Stimulated activated CD8-positive, alpha-beta memory T cell treated with anti-CD3 and anti-CD28 coated beads, Interleukin-15, amount 100 ng/mL, for 48 hours (primary cell): ENCODE measurements at places on chromosomes 16 and 17.

GRCh38 chr16:35186045-35186759, 1726.8 kb downstream of the TP53TG3F start:
- no peak for DNase-seq

GRCh38 chr17:67479148-67479547, 102.1 kb downstream of the PITPNC1 start:
- no peak for DNase-seq

DNA sequence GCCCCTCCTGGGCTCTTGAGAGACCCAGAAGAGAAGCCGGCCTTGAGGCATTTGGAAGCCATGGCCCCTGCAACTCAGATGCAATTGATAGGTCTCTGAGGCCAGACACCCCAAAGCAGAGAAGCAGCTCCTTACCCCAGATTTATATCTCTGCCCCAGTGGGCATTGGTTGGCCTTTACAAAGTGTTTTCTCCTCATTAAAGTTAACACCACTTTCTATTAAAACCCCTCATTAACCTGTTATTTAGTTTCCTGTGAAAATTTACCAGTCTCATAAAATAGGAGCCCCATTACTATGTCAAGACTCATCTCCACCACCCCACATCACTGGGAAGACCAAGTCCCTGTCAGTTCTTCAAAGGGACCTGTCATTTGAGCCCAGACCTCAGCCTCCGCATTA, at the start of gene KRT35:
TSS of gene KRT35 (minus strand) at position 116 of the 400 bp plus-strand sequence. CDS start at position 62, 54 bp downstream.
- no peak for DNase-seq

GRCh38 chr16:9917691-9918090, 264.5 kb downstream of the GRIN2A start:
- DNase-seq = no peak

DNA sequence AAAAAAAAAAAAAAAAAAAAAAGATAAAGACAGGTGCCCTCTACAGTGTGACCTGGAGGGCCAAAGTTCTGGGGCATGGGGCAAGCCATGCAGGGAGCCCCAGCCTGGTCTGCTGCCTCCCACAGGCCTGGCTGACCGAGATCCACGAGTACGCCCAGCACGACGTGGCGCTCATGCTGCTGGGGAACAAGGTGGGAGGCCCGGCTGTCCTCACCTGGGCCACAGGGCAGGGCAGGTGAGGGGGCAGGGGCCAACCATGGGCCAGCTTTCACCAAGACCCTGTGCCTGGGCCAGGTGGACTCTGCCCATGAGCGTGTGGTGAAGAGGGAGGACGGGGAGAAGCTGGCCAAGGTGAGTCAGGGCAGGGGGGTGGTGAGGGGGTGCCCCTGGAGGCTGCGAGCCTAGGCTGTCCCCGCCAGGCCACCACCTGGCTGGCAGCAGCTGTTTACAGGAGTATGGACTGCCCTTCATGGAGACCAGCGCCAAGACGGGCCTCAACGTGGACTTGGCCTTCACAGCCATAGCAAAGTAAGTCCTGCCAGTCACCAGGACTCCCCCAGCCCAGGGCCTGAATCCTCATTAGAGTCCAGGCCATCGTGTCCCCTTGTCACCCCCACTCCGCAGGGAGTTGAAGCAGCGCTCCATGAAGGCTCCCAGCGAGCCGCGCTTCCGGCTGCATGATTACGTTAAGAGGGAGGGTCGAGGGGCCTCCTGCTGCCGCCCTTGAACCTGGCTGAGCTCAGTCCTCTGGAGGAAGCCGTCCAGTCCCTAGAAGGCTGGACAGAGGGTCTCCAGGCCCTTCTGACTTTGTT, 2.7 kb upstream of the TRAF7 start:
- DNase-seq = no peak

DNA sequence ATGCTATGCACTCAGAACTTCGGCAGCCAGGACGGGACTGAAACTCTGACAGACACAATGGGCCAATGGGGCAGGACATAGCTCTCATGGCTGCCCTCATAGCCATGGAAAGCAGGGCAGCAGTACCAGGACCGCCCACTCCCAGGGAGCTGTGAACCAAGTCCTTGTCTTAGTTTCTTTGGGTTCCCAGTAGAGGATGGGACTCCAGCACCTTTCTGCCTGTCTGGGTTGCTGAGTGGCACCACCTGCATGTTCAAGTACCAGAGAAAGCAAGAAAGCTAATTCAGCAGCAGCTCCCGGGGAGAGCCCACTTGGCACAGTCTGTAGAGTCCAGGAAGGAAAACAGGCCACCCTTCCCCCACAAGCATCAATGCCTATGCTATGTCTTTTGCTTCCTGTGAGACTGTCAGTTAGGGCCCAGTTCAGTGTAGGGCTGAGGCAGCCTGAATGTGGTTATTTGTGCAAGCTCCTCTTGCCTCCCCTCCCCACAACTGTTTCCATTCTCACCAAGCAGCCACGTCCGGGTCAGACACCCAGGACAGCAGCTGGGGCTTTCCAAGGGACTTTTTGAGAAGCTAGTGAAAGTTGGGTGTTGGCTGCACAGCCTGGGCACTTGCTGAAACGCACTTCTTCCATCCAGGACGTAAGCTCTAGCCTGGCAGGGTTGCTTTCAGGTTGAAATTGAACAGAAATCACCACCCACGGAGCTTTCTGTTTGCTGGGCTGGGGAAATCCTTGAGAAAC, 7.8 kb downstream of the SUPT4H1 start:
- DNase-seq = peak; percentile 86

DNA sequence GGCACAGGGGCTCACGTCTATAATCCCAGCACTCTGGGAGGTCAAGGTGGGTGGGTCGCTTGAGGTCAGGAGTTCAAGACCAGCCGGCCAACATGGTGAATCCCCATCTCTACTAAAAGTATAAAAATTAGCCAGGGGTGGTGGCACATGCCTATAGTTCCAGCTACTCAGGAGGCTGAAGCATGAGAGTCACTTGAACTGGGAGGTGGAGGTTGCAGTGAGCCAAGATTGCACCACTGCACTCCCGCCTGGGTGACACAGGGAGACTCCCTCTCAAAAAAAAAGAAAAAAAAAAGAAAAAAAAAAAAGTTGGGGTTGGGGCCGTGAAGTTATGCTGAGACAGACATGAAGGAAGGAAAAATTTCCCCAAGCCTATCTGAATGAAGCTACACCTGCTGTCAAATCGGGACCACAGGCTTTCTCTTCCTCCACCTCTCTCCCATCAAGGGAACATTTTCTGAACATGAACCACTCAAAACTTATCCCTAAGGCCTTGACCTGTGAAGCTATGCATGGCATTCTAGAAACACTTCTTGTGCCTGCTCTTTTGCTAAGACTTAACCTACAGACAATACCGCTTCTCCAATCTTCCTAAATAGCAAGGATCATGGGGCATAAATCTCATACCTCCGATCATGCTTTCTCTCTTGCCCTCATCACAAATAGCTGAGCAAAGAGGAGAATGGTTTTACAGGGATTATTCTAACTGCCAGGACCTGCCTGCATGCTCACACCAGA, 88.6 kb downstream of the CYTH1 start:
- no peak for DNase-seq

- DNase-seq = no peak
Observed at GRCh38 chr17:36827081-36827480, 110.2 kb upstream of the LHX1 start.

GRCh38 chr16:70803319-70803718, 2.4 kb upstream of the VAC14 start:
- DNase-seq = no peak

DNA sequence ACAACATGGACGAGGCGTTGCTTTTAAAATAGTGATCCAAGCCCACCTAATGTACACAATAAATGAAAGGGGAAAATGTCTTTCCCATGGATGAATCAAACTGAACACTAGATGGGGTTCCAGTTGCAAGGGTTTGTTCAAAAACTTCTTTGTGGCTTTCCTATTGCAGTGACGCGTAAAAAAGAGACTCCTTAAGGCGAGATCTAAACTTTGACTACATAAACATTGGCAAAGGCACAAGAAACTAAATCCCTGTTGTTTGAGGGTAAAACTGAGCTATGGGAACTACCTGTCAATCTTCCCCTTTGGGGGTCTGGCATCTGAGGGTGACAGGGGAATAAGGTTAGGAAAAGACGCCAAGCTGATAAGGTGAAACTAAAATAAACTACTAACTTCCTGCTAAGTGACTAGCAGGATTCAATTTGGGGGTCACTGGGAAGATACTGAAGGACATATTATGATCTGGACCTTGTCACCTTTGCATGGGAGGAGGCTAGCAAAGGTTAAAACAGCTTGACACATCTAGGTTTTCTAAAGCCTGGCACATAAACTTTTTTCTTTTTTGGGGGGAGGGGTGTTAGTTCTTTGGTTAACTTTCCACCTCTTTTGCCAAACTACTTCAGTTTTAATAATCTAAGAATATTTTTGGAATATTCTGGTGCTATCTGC, 4.7 kb downstream of the SALL1 start:
- no peak for DNase-seq

- DNase-seq = no peak
Observed at GRCh38 chr17:49266233-49266632, 35.6 kb upstream of the PHOSPHO1 start.

DNA sequence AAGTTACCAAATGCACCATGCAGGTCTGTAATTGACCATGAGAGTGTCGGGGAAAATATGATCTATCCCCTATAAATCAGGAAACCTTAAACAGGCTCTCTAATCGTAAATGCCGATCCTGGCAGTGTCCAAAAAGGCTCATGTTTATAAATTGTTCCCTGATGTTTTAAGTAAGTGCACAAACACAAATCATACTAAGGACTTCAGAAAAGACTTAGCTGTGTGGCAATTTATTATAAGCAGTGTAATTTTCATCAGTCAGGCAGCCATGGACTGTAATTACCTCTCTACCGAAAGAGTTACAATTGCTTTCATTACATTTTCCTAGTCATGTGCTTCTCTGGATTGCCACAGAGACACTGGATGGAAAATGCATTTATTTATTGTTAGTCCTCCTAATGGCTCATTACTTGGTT, 73.4 kb upstream of the COX10 start:
- no peak for DNase-seq

DNA sequence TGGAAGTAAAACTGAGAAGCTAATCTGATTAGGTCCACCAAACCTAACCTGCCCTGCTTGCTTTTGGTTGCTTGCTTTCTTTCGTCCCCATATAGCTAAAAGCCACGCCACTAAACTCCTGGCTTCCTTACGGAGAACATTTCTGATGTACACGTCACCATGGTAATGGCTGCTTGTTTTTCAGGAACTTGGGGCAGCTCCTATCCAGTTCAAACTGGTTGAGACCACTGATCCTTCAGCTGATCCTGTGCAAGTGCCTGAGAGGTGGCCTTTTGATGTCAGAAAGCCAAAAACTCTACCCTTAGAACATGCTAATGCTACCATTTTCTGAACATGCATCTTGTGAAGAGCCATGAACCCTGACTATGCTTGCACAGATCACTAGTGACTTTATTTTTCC, 14.4 kb upstream of the DHRS7C start:
- DNase-seq = no peak

GRCh38 chr17:64245218-64246145, 17.6 kb downstream of the TEX2 start:
- DNase-seq = no peak

GRCh38 chr16:83651871-83652270, 155.9 kb upstream of the HSBP1 start:
- no peak for DNase-seq

DNA sequence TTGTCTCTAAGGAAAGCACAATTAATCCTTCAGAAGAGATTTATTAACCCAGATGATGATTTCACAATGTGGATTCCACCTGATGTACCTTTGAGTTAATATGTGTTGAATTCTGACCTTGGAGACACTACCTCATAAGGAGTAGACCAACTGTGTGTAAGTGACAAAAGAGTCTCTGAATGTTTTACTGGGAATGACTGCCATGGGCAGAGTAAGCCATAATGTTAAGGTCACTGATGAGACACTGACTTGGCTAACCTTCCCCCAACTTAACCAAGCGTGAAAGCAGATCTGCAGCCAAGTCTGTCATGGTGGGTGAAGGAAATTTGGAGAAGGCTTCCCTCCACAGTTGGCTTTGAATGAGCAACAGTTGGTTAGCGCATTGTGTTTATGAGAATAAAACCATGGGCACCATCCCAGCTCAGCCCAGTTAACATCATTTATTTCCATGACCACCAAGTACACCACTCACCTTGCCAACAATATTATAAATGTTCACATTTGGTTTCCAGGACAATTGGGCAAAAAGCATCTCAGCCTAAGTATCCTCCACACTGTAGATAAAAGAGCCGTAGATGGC, 618.5 kb downstream of the KCNJ2 start:
- no peak for DNase-seq

DNA sequence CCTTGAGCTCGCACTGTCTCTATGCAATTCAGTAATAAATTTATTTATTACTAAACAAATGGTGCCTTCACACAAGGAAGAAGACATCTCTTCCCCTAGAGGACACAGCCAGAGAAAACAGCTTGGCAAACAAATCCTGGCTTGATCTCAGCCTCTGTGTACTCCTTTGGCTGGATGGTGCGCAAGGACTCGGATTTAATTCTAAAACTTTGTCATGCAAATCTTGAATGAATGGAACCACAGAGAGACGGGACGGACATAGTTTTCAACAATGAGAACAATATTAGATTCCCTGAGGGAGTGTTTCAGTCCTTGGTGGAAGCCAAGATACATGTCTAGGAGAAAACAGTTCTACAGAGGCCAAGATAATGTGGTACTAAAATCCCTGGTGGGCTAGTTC, 349.5 kb downstream of the NPIPA8 start:
- no peak for DNase-seq

GRCh38 chr16:86277221-86277620, 233.1 kb upstream of the FOXF1 start:
- no peak for DNase-seq

DNA sequence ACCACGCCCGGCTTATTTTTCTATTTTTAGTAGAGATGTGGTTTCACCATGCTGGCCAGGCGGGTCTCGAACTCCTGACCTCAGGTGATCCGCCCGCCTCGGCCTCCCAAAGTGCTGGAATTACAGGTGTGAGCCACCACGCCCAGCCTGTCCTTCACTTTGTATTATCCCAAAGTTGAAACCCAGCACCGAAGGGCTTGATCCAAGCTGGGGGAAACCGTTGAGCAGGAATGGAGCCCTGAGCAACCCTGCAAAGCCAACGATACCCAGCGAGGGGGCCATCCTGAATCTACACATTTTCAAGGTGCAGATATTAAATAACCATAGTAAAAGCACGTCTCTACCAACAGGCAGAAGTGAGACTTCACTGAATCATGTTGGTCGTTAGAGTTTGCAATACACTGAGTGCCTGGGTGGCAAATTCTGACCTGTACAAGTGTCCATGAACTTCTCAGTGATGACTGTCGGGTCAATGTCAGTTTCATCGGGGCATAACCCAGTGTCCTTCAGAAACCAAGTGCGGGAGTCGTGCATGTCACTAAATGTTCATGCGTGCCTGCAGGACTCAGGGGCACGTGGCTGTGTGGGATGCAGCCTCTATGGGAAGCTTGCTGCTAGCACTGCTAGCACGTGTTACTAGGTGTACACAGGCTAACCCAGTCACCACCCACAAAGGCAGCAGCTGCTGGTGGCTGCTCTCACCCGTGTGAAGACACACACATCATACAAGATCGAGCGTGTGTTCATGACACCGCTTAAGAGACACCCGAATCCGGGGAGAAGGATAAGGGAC, 10.5 kb upstream of the RBFOX3 start:
- no peak for DNase-seq
